Activated naive CD8-positive, alpha-beta T cell treated with anti-CD3 and anti-CD28 coated beads for 36 hours (primary cell): ENCODE measurements at places on chromosomes 12 and 14.

- DNase-seq = no peak
Measured at GRCh38 chr12:70042675-70043074, 200.6 kb upstream of the CNOT2 start.

GRCh38 chr12:104385510-104385909, 71.2 kb upstream of the CHST11 start:
- no peak for DNase-seq

DNA sequence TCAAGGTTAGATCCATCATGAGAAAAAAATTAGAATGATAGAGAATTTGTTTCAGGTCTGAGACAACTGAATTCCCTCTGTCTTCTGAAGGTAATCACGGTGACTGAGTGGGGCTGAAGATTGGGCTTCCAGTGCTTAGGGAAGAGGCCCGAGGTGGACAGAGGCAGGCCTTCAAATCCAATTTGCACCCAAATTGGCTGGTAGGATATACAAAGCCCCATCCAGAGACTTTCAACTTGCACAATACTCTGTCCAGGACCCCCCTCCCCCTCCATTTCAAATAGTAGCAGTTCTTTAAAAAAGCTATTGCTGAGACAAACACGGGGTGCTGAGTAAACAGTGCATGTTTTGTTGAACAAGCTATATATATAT, 3.6 kb upstream of the FOXG1 start:
- DNase-seq = no peak

DNA sequence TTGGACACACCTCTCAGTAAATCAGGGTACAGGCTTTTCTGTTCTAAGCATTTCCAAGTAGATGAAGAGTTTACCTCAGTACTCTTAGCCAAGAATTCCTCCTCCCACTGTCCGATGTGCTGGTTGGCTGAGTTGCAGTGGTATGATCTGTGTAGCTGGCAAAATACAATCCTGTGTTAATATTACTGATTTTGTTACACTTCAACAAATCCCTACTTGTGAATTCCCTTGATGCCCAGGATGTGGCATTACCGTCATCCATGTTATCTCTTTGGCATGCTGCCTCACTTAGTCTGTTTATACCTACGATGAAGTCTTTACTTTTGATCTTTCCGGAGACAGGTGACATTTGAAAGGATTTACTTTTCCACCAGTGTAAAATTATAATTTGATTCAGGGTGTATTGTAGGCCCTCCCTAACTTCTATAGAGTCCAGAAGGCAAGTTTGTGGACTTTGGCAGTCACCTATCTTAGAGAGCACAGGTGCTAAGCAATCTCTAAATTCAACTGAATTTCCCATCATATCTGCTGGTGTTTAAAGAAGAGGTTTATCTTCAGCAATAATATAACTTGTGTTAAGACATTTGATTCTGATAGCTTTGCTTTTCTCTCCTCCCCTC, 10.1 kb downstream of the CCDC196 start:
- no peak for DNase-seq
